ENCODE measurements at places on chromosomes 2 and 18. TPM values are rescaled to one million over a fixed set of nuclear protein-coding genes. Genes with fewer than 3 reads are reported as not detected.

Gene PCBP1
- total RNA-seq = 65.3 TPM

Gene COPS9
- total RNA-seq = 116 TPM

Gene AMMECR1L
- total RNA-seq = 23.5 TPM

Gene MBP
- total RNA-seq = 5.5 TPM

Gene FKBP7
- total RNA-seq = 21.3 TPM

Gene SLC9A2
- under 0.01 TPM for total RNA-seq

Gene EIPR1
- total RNA-seq = 34.3 TPM

Gene MRPS9
- 17.6 TPM for total RNA-seq

Gene IL1R2
- total RNA-seq = not detected

Gene STPG4
- 0.29 TPM for total RNA-seq

Measured in vein endothelial cell (primary cell).